ENCODE measurements at places on chromosomes 12 and 14.

DNA sequence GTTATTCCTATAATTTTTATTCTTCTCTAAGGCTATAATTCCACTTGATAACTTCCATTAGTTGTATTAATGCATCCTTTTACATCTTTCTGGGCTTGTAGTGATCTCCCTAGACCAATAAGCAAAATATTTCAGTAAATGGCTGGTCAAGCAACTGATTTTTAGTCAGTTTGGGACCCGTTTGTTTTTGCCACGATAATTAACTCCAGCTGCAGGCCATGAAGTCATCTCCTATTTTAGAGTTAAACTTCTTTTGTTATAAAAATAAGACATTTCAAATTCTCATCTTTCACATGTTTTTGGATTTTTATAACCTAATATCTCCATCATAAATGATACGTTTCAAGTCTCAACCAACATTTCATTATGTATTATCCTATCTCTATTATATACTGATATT lies 49.4 kb downstream of the MAGOHB start:
- DNase-seq: no peak

DNA sequence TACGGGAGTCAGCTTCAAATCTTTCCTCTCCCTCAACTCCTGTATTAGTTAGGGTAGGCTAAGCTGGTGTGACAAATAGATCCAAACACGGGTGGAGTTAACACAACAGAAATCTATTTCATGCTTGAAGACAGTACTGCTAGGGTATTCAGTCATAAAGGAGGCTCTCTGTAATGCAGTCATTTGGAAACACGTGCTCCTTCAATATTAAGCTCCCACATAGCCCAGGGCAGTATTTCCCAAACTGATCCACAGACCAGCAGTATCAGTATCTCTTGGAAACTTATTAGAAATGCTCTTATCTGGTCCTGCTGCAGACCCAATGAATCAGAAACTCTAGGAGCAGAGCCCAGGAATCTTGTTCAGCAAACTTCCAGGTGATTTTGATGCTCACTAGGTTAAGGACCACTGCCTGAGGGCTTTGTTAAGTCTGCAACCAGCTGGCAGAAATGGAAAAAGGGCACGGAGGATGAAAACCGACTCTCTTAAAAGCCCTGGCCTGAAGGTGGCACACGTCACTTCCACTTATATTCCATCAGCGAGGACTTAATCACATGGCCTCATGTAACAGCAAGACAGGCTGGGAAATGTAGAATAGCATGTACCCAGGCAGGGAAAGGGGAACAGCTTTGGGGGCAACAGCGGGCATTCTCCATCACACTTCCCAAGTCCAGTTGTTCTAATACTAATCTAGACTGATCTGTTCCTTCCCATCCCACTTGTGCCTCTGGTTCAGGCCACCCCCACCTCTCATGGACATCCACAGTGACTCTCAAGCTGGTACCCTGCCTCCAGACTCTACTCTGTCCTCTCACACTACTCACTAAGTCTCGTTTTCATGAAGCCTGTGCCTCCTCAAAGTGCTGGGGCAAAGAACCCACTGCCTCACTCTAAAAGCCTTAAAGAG lies 38.2 kb upstream of the RIC8B start:
- DNase-seq: no peak

GRCh38 chr14:24122898-24123297 lies 7.6 kb upstream of the FITM1 start:
- DNase-seq: no peak

- no peak for DNase-seq
Measured at GRCh38 chr14:95452176-95452892, 64.1 kb downstream of the SYNE3 start.

DNA sequence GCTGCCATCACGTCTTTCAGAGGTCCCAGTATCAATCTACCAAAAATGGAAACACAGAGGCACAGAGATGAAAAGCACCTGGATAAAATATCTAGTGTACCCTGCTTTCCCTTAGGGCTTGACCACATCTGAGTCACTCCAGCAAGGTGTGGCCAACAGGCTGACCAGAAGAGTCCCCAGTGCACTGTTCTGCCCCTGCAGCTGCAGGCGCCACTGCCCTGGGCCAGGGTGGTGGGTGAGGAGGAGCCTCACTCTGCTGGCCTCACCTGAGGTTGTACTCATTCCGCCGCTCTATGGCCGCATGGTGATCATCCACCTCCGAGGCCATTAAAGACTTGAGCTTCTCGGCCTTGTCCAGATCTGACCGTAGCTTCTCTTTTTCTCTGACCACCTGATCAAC lies 60.4 kb downstream of the NIN start:
- no peak for DNase-seq

- no peak for DNase-seq
Measured at GRCh38 chr14:73324533-73324932, 87.2 kb downstream of the PAPLN start.

DNA sequence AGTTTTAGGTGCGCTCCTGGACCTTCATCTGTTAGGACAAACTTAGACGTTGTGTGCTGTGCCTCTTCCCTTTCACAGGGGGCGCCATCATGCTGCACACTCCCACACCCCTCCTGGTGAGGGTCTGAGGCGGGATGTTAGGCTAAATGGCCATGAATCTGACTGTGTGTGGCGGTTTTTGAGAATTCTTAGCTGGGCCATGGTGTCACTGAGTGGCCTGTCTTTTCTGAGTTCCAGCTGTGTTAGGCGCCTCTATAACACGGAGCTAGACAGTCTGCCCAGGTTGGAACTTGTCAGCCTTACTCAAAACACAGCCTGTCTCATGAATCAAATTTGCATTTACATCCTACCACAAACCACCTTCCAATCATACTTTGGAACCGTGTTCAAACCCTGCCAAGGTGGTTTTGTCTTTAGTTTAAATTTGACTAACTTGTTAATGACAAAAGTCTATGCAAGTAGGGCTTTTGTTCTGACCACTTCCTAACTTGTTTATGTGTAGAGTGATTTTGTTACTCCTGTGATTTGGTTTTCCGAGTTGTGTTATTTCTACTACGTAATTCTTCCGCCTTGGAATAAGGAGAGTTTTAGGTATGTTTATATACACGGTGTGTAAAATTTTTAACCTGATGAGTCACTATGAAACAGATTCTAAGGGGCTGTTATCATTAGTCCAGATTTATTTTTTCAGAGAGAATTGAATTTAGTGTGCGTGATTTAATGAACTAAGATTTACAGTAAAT lies 19.6 kb downstream of the ACVR1B start:
- no peak for DNase-seq

GRCh38 chr12:63826006-63826585 lies 18.4 kb upstream of the SRGAP1 start:
- DNase-seq: peak; percentile 35

DNA sequence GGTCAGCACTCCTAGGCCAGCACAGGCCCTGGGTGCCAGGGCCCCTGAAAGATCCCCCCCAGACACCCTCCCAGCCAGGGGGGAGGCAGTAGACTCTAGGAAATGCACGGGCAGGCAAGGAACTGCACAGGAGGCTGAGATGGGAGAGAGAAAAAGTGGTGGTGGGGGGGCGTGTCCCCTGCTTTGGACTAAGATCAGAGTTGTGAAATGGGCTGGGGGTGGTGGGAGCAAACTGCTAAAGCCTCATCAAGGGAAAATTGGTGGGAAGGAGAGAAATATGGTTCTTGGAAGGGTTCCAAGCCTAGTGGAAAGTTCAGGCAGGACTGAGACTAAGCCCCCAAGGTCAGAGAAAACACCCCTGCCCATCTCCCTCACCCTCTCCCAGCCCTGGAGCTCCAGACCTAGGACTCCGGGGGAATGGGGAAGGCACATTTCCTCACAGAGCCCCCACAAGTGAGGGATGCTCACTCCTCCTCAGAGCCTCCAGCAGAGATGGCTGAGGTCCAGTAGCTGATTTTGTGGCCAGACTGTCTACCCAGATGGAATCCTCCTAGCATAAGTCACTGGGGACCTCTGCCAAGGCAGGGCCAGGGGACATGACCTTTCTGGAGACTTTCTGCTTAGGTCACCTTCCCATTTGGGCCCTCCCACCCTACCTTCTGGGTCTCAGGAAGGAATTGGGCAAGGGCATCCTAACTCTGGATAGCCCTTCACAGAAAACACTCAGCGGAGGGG lies 29.8 kb downstream of the FIGNL2 start:
- DNase-seq: peak; percentile 77

GRCh38 chr14:101760138-101761011 lies 1.1 kb upstream of the PPP2R5C start:
- DNase-seq: peak; percentile 95

GRCh38 chr14:49992901-49993339 lies 100.0 kb downstream of the ARF6 start:
- DNase-seq: no peak

DNA sequence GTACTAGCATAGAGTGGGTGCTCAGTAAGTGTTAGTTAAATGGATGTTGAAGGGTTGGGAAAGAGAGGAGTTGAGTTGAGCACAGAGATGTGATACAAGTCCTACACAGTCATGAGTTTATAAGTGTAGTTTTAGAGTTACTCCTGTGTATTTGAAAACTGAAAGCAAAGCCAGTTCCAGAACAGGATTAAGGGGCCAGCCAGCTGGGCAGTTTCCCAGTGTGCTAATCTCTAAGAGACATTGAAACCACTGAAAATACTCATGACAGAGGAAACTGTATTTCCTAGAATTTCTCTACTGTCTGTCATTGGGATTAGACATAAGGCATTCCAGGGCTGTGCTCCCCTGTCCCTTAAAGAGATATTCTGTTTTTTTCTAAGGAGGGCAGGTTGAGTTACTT lies 101.0 kb downstream of the DERA start:
- no peak for DNase-seq

- no peak for DNase-seq
Measured at GRCh38 chr12:93174473-93174872, 203.3 kb upstream of the NUDT4 start.

DNA sequence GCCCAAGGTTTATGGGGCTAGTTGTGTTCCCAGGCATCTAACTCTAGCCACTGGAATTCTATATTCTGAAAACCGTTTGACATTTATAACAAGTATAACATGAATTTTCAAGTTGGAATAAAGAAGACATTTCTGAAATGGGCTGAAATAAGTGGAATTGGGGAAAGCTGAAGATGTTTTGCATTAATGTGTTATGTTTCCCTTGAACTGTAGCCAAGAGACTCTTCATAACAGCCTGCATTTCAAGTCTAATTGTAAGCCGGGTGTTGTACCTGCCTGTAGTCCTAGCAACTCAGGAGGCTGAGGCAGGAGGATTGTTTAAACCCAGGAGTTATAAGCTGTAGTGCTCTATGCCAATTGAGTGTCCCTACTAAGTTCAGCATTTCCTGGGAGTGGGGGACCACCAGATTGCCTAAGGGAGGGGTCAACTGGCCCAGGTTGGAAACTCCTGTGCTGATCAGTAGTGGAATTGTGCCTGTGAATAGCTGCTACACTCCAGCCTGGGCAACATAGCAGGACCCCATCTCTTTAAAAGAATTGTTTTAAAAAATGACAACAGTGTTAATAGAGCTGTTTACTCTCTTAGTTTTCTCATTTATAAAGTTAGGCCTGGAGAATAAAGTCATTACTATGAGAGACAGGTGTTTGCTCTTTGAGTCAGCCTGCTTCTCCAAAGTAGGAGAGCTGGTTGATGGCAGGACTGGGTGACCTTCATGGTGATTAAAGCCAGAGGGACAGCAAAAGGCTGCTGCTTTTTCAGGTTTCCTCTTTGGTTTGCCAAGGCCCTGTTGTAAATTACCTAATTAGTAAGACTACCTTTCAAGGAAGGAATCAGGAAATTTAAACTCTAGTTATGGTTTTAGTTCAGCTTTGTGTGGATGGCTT lies 483.6 kb upstream of the RGS6 start:
- no peak for DNase-seq

DNA sequence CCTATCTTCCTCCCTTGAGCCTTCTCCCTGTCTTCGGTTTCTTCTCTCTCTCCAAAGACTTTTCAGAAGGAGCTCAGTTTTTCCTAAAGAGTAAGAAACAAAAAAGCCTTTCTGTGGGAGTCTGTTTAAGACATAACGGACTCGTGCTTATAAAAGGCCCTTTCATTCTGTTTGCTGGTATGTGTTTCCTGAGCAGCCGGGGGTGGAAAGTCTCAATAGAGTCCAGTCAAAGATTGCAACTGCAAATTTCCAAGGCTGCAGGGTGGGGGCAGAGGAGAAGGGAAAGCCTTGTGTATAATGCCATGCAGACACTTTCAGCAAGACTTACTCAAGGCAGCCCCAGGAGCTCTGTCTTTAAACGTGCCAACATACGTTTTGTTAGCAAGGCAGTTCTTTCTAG lies 62.2 kb downstream of the GNG2 start:
- DNase-seq: no peak

GRCh38 chr14:102868956-102869547 lies 53.4 kb upstream of the AMN start:
- no peak for DNase-seq

GRCh38 chr14:23434488-23435222 lies 805 bp downstream of the MYH7 start:
- DNase-seq: no peak

- DNase-seq: no peak
Measured at GRCh38 chr14:62373944-62374343, 611.7 kb downstream of the SNAPC1 start.

DNA sequence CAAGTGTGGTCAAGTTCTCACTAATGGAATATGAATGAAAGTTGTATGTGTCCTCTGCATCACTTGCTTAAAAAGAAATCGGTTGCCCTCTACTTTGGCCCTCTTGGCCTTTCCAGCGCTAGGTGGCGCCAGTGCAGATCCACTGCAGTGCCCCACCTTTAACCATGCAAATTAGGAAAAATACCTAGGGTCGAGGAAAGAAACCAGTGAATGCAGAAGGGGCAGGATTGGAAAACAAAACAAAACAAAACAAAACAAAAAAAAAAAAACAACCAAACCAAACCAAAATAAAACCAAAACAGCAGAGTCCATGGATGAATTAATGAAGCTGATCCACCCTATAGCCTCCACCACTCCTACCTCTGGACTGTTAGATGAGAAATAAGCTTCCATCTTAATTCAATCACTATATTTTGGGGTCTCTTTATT lies 12.9 kb upstream of the NEMF start:
- no peak for DNase-seq

DNA sequence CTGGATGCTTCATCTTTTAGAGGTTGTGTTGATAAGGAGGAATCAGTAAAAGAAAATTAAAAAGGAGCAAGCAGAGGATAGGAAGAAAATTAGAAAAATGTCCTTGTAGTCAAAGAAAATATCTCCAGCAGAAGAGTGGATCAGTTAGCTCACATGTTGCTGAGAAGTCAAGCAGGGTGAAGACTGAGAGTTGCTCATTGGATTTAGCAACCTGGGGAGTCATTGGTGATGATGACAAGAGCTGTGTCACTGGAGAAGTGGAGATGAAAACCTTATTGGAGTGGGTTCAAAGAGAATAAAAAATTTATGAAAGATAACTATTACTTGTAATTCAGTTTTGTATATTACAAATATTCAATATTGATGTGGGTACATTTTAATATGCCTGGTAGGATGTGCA lies 9.8 kb downstream of the FRMD6 start:
- DNase-seq: no peak
